ENCODE measurements at places on chromosomes 2 and 18.

GRCh38 chr2:42971947-42972736 is 179.8 kb upstream of the HAAO start:
- DNase-seq: no peak

GRCh38 chr18:61464551-61465142 is 131.4 kb downstream of the CDH20 start:
- no peak for DNase-seq

DNA sequence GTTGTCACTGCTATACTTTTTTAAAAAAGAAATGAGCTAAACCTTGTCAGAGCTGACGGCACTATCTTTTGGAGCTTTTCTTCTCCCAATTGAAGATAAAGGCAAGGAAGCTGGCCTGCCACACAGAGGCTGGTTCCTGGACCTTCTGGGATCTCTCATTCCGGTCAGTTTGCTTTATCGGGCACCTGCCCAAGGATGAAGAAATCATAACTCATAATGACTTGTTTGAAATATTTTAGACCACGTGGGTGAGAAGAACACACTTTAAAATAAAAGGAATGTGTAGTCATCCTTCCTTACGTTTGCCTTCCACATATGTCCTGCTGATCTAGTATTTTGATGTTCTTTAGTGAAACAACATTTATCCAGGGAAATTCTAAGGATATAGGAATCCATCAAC is 535.7 kb downstream of the DCC start:
- no peak for DNase-seq

GRCh38 chr2:177281400-177282180 is 17.1 kb upstream of the NFE2L2 start:
- DNase-seq: no peak

DNA sequence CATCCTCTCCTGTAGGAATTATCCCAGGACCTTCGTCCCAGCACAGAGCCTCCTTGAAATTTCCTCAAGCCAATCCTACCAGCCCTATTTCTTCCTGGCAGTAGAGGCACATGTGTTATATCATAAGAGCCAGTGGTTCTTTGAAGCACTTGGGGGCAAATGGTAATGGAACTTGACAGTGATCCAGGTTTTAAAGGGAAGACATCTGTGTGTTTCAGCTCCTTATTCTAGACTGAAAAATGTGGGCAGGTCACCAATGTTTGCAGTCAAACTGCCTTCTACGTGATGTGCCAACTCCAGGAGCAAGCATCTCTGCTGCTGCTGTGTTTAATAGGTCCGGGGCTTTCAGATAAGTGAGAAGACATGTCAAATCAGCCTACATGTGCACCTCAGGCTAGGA is 157.1 kb downstream of the GALNT14 start:
- no peak for DNase-seq

DNA sequence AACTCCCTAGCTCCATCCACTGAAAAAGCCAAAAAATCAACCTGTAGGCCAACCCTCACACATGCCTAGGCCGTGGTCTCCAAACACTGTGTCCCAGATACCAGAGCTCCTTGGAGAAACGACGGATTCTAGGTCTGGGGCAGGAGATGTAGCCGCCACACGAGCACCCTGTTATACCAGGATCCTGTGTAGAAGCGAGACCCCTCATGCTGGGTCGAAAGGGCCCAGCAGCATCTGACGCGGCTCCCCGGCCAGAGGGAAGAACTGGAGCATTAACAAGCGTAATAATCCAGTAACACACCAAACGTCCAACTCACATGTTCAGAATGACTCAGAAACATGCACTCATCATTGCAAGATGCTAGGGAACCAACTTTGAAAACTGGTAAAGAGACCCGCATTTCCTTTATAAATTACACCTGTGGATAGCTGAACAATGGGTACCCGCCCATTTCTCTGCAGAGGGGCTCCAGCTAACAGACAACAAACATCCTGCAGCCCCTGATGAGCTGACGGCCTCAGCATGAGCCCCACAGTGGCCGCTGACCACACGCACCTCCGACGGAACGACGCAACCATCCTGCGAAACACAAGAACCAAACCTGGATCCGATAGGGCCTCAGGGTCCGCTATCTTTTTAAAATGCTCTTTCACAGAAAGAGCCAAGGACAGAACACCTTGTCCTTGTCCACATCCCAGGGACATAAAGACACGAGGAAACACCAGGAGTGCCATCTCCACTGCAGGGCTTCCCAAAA is 14.2 kb downstream of the SLC66A2 start:
- DNase-seq: no peak

DNA sequence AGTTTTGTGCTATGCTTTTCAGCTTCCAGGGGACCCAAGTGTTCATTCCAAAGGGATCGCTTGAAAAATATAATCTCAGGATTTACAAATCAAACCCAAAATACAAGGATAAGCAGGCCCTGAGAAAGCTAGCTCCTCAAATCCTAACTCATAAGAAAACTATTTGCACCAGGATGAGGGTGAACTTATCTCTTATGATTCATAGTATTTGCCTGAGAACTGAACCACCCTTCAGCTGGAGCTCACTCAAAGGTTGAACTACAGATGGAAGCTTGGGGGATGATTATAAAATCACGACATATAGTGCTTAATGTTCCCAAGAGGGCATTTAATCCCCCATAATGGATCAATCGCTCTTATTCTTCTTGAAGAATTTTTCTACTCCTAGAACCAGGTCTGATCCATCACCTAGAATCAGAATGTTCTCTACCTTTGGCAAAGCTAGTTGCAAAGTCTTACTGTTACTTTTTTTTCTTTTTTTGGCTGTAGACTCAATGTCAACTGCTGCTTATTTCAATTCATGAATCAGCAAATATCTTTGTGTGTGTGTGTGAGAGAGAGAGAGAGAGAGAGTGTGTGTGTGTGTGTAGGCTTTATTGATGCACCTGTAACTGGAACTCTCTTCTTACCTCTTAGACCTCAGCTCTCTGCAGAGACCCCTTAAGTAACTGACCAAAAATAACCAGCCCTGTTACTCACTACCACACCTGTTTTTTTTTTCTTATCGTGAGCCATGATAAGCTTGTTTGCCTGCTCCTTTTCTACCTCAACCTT is 44.8 kb downstream of the ARL4C start:
- no peak for DNase-seq

GRCh38 chr2:204329016-204329415 is 216.3 kb upstream of the PARD3B start:
- DNase-seq: no peak

GRCh38 chr18:28855524-28855923 is 678.6 kb upstream of the CDH2 start:
- DNase-seq: no peak

DNA sequence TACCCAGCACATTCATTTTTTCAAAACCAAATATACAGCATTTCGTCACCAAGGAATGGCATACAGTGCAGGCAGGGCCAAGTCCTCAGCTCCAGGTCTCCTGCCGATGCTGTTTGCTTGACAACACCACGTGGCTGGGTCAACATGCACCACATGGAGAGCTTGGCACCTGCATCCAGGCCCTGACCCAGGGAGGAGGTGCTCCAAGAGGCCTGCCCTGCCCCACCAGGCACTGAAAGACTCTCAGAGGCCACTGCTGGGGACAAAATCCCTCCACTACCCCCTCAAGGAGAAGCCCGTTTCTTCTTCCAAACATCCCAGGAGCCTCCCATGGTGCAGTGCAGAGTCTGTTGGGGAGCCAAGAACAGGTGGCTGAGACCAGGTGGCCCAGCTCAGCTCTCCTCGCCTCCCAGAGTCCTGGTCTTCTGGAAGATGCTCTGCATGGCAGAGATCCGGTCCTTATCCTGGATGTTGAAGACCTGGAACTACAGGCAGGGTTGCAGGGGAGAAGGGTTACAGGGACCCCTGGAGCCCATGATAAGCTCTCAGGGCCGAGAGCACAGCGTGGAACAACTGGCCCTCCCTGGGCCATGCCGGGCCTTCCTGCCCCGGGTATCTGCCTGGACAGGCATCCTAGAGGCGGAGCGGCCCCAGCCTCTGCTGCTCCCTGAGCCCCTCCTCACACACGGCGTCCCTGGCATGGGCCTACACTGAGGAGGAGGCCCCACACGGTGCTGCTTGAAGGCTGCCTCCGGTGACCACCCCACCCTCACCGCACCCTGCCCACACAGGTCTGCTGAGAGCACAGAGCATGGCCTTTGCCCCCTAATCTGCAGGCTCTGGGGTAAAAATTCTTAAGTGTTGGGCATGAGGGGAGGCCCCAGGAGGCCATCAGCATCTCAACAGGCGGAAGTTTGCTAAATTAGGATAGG is 9.0 kb downstream of the MAB21L4 start:
- DNase-seq: no peak

DNA sequence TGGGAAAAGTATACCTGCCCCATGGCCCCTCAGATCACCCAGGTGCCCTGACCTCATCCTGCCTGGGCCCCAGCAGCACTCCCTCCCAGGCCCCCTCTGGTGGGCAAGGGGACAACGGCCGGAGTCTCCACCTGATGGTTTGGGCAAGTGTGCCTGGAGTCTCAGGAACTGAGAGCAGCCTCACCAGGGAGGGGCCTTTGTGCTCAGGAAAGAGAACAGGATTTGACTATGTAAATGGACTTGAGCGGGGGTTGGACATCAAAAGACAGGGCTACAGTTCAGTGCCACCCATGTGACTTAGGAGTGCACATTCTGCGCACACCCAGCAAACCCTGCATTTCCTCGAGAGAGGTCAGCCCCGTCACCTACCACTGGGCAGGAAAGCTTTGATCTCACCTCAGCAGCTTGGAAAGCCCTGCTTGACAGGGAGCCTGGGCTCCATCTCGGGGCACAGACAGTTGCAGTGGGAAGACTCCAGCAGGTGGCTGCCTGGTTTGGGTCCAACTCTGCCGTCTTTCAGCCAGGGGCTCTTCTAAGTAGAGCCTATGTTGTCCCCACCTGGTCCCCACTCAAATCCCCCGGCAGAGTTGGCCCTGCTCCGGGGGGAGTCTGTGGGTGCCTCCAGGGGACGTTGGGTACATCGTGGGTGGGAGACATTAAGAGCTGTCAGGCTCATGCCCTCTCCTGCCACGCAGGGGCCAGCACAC is 3.3 kb downstream of the INPP5D start:
- DNase-seq: no peak

GRCh38 chr18:52657043-52657805 is 317.2 kb downstream of the DCC start:
- DNase-seq: no peak

- DNase-seq: no peak
Measured at GRCh38 chr2:107589079-107589491, 237.6 kb upstream of the RGPD4 start.

- DNase-seq: no peak
Measured at GRCh38 chr2:139864821-139865302, 1084.7 kb upstream of the NXPH2 start.

GRCh38 chr18:195651-196050 is 37.3 kb downstream of the USP14 start:
- DNase-seq: no peak

DNA sequence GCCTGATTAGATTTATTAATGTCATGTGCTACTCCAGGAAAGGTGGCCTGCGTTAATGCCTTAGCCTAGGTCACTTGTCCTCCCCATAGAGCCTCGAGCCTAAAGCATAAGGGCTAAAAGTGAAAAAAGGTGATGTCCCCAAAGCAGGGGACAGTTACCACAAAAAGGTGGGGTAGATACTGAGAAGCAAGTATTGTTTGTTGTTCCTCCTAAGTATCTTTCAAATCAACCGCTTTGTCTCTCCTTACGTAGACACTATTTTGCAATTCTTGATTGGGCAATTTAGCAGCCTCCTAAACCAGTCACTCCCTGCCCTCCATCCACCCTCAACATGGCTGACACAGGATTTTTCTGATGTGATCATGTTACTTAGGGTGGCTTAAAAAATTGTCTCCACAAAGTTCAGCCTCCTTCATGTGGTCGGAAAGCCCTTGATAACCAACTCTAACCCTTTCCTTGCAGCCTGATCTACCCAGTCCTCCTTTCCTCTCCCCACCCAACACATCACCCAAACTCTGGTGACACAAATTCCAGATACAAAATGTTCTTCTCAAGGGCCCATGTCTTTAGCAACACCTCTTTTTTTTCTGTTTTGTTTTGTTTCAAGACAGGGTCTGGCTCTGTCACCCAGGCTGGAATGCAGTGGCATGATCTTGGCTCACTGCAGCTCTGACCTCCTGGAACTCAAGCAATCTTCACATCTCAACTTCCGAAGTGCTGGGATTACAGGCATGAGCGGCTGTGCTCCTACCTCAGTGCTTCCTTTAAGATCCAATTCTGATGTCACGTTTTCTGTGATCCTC is 6.9 kb downstream of the INHA start:
- no peak for DNase-seq

DNA sequence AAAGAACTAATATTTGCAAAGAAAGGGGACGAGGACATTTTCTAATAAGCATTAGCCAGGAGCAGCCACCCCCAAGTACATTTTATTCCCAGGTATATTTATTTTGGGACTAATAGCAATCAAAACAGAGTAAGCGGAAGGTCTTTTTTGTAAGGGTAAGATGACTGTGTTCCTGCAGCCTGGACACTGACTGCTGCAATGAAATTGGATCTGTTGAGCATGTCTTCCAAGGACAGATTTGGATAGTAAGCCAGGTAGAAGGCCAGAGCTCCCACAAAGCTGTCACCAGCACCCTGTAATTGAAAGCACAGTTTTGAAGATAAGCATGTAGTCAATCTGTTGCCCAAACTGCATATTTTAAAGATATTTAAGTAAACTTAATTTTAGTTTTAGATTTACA is 10.0 kb downstream of the MRPL33 start:
- no peak for DNase-seq

GRCh38 chr18:37640504-37640903 is 74.9 kb upstream of the CELF4 start:
- DNase-seq: no peak

DNA sequence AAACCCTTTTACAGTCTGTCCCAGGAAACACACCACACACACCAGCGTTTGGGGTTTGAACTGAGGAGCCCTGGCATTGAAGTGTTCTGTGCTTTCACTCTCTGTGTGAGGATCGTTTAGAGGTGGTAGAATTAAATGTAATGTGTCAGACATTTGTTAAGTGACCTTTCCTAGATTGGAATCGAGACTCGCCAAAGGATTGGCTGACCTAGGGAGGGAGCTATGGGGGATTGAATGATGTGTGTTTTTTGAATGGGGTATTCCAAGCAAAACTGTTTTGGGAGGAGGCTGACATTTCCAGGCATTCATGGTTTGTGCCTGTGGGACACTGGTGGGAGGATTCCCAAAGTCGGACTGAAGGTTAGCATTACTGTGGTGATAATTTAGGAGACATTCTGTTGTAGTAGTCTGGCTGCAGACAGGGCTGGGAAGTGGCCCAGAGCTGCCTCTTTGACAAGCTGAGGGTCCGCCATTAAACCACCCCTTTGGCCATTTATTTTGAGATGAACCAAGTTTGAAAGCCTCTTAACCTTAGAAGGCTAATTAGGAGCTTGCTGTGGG is 1.7 kb downstream of the MYO1B start:
- no peak for DNase-seq

DNA sequence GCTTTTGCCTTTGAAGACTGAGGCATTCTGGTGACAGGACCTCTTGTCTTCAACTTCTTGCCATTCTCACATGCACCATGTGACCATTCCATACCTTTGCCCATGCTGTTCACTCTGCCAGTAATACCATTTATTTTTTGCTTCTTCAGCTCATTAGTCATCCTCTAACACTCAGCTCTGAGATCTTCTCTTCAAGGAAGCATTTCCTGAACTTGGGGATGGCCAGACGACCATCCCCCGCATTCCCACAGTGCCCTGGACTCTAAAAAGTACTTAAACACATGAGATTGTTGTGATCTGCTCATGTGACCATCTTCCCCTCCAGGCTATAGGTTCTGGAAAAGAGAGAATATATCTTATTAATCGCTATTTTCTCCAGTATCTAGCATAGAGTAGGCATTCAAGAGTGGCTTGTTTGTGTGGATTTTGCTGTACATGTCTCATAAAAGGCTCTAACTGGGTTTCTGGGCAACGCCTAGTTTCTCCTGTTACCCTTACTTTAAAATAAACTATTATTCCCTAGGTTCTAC is 33.9 kb downstream of the PAX3 start:
- DNase-seq: no peak

Data from stimulated activated CD8-positive, alpha-beta memory T cell treated with anti-CD3 and anti-CD28 coated beads, Interleukin-12 subunit alpha, Interleukin-12 subunit beta, amount 100 ng/mL, for 1 hour (primary cell).